D341Med (cell line): ENCODE measurements at places on chromosomes 3 and 15.

GRCh38 chr3:131553495-131554247 lies 50.9 kb upstream of the MRPL3 start:
- DNase-seq: no peak

GRCh38 chr3:53194210-53195065 lies 33.4 kb downstream of the PRKCD start:
- peak; percentile 32 for DNase-seq

DNA sequence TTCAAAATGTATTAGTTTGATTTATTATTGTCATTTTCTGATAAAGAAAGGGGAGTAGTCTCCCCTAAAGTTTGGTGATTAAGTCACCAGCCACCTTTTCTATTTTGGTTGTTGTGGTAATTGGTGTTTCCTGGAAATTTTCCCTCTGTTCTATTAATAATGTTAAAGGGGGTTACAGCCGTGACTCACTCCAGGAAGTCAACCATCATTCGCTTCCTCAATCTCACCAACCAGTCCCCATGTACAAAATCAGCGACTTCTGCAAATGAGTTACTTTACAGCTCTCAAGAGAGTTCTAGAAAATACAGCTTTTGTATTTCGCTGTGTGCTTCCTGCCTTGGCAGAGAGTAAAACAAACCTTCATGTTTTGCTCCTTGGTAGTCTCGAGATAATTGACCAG lies 285.1 kb downstream of the LPP start:
- no peak for DNase-seq

DNA sequence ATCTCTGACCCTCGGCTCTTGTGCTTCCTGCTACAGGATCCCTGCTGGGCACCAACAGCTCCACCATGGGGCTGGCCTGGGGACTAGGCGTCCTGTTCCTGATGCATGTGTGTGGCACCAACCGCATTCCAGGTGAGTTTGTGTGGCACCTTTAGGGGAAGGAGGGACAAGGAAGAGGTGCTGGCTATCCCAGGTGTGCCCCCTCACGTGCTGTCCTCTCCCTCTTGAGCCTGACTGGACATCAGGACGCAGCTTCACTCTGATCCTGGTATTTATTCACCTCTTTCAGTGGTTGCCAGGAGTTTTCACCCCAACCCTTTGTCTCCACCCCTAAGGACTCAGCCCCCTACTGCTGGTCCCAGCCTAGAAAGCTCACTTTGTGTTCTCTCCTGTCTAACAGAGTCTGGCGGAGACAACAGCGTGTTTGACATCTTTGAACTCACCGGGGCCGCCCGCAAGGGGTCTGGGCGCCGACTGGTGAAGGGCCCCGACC lies 960 bp downstream of the THBS1 start:
- DNase-seq: peak; percentile 55

- DNase-seq: no peak
These were observed 31.2 kb downstream of the C3orf20 start for GRCh38 chr3:14706096-14706495.

GRCh38 chr15:88904257-88904623 lies 8.9 kb upstream of the HAPLN3 start:
- no peak for DNase-seq

DNA sequence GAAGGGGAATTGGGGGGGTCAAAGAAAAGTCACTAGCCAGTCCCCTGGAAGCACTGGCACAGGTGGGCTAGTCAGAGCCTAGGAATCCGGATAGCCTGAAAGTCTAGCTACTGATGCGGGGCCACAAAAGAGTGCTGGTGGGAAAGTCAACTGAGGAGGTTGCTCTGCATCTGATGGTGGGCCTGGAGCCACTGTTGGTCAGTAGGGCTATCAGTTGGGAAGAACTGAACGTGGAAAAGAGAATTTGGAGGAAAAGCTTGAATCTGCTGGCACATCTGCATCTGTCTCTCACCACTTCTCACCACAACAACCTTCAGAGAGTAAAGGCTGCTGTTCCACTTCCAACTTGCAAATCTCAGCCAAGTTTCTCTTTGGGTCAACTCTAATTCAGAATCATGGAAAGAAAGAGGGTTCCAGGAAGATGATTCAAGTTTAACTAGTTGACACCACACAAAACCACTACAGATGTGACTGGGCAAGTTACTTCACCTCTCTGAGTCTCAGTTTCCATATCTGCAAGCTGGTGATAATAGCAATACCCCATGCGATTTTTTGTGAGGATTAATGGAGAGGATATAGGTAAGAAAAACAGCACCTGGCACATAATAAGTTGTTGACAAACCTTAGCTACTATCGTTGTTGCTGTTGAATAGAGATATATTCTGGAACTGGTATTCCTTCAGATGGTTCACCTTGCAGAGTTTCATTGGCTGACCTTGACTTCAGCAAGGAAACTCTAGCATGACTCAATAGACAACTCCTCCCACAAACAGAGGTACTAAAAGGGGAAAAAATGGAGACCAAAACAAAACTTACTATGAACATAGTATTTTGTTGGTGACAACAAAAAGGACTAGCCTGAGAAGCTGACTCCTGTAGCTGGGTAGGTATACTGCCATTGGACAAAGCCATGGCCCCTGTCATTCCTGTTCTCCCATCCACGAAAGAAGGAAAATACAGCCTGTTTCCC lies 280.2 kb upstream of the STT3B start:
- no peak for DNase-seq

DNA sequence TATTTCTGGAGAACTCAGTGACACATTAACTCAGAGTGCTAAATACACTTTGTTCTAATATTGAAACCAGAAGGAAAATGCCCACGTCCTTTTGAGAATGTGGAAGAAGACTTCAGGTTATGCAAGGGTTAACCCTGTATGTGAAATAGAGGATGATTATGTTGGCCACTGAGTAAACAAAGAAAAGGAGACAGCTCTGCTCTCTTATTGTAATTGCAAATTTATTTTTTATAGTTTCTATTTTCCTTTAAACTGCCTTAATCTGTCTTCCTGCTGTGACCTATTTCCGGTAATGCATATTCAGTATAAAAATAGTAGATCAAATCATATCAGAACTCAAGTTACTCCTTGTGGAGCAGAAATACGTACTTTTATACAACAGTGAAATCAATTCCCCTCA lies 1239.2 kb downstream of the ROBO2 start:
- no peak for DNase-seq

DNA sequence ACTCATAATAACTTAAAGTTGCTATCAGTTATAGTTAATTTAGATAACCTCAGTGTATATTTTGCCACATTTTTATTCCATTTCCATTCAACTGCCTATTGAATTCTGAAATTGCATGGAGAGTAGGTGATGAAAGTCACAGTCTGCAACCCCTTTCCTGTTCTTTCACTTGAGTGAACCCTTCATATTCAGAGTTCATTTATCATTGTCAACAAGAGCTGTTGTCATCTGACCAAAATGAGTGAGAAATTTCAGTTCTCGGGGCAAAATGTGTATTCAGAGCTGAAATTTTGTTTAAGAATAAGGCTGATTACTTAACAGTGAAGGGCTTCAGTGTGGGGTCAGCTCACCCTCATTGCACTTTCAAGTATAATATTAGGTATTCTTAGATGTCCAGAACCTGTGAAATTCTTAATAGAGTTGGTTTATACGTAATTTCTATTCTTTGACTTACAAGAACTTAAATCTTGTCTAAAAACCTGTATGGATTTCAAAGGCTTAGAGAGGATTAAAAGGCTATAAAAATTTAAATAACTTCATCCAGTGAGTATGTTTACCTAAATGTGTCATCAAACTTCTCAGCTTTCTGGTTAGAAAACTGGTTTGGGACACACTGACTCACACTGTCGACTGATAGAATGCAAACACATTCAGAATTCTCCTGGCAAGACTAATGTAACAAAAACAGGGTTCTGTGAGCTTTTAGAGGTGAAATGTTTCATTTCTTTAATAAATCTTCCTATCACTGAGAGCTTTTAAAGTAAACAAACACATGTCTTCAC lies 92.2 kb downstream of the CMSS1 start:
- DNase-seq: no peak

DNA sequence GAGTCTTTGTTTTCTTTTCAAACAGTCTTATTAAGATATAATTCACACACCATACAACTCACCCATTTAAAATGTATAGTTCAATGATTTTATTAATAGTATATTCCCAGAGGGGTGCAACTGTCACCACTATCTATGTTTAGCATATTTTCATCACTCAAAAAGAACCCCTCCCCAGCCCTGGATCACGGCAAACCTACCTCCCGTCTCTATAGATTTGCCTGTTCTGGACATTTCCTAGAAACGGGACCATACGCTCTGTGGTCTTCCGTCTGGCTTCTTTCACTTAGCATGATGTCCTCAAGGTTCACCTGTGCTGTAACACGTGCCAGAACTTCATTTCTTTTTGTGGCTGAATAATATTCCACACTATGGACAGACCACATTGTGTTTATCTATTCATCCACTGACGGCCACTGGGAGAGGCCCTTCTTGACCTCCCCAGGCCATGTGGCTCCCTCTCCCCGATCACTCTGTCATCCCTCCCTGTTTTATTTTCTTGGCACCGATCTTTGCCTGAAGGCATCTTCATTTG lies 56.4 kb downstream of the IQSEC1 start:
- no peak for DNase-seq

DNA sequence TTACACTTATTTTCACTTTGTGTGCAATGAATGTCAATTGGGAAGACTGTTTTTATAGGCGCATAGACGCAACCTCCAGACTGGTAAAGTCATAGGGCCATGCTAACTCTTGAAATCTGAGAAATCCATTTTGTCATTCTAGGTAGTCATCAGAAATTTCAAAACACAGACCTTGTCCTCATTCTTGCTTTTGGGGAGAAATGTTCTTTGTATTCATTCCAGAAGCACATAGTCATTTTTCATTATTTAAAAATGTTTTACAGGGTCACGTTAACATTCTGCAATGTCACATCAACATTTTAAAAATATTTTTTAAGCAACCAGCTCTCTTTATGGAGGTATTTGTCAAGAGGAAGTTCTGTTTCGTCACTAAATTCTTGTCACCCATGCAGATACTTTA lies 898.4 kb downstream of the PDCD6IP start:
- DNase-seq: no peak

- no peak for DNase-seq
These were observed 61.6 kb downstream of the MEIS2 start for GRCh38 chr15:37038716-37039106.

GRCh38 chr3:4978966-4979427 lies 240 bp upstream of the BHLHE40 start:
- DNase-seq: peak; percentile 79

DNA sequence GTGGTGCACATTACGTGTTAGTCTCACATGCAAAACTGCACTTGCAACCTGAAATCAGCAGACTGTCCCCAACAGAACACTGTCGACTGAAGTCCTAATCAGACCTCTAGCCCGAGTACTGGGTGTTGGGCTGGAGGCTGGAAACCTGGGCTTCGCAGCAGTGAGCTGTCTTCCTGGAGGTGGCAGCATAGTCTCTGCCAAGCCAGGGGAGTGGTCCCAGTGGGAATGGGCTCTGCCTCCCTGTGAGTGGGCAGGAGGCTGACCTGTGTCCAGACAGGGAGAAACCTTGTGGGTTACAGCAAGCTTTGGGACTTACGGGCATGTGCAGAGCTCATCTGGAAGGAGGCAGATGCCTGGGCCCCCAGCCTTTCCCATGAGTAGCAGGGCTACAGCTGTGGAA lies 38.2 kb upstream of the MYZAP start:
- no peak for DNase-seq

DNA sequence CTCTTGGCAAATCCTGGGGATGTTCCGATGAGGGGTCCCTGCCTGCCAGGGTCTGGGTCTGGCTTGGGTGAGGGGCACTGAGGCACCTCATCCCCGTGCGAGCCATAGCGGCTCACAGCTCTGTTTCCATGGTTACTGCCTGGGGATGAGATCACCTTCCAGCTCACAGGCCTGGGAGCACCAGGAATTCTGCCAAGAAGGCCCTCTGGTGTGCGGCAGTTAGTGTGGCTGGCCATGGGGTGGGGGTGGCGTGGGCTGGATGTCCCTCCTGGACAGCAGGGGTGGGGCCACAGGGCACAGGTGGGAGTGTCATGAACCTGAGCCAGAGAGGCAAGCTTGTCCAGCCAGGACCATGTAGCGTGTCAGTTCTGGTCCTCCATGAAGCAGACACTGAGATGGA lies 22.1 kb upstream of the PRR23E start:
- DNase-seq: peak; percentile 18

DNA sequence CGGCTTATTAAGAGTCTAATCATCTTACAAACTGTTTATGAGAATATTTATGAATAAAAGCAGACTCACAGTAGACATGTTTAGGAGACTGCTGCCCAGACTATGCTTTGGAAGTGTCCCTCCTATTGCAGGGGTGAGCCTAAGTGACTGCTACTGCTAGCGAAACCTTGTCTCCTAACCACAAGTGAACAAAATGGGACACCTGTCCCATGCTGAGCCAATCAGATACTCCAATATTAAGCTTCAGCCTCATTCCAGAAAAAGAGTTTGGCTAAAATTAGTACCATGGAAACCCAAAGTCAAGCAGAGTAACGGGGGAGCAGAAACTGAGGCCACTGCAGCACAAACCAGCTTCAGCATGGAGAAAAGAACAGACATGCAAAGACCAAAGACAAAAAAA lies 4.6 kb downstream of the DENND6A start:
- DNase-seq: no peak

- DNase-seq: no peak
These were observed 80.6 kb downstream of the ARIH1 start for GRCh38 chr15:72554471-72555425.

DNA sequence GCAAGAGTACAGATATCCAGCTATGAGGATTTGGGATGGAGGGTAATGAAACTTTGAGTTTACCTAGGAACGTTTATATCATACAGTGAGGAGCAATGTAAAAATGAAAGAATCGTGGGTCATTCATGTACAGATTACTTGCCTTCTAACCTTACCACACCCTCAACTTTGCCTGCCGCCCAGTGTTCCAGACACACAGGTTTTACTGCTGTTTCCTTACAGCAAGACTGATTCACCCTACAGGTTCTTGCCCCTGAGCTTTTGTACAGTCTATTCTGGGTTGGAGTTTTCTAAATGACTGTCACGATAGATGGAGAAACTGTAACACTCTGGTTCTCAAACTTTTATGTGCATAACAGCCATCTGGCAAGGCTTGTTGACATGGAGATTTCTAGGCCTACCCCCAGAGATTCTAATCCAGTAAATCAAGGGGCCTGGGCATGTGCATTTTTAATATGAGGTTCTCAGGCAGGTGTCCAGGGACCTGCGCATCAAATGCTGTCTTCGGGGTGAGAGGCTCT lies 6.6 kb upstream of the TPRG1 start:
- no peak for DNase-seq
